ENCODE measurements at places on chromosomes 7 and 10. TPM values are rescaled to one million over a fixed set of nuclear protein-coding genes. Genes with fewer than 3 reads are reported as not detected.

The GPR26 gene
- not detected for total RNA-seq

The NXPH1 gene
- not detected for total RNA-seq

The SLC18A3 gene
- total RNA-seq: under 0.01 TPM

The PSD gene
- total RNA-seq: 4.8 TPM

The HMX3 gene
- not detected for total RNA-seq

The NPM3 gene
- total RNA-seq: 126 TPM

The LDB3 gene
- 0.08 TPM for total RNA-seq

The NKX1-2 gene
- total RNA-seq: not detected

The TMEM196 gene
- not detected for total RNA-seq

The OAT gene
- total RNA-seq: 207 TPM

The TMEM184A gene
- total RNA-seq: not detected

The SEC31B gene
- total RNA-seq: 1.4 TPM

The TMEM236 gene
- total RNA-seq: not detected

The CRYGN gene
- total RNA-seq: not detected

The HMX2 gene
- not detected for total RNA-seq

The GARIN1A gene
- 0.53 TPM for total RNA-seq

The HKDC1 gene
- 0.35 TPM for total RNA-seq

The GLI3 gene
- total RNA-seq: 2.2 TPM

The XPNPEP1 gene
- total RNA-seq: 235 TPM

The CFAP43 gene
- total RNA-seq: 0.23 TPM

The UNCX gene
- not detected for total RNA-seq

The ZNF92 gene
- 1.3 TPM for total RNA-seq
